ENCODE measurements at places on chromosomes 5 and 9.

- no peak for DNase-seq
Observed at GRCh38 chr9:132283863-132284262, 70.9 kb downstream of the SETX start.

- no peak for DNase-seq
Observed at GRCh38 chr5:160048131-160048530, 39.2 kb downstream of the TTC1 start.

DNA sequence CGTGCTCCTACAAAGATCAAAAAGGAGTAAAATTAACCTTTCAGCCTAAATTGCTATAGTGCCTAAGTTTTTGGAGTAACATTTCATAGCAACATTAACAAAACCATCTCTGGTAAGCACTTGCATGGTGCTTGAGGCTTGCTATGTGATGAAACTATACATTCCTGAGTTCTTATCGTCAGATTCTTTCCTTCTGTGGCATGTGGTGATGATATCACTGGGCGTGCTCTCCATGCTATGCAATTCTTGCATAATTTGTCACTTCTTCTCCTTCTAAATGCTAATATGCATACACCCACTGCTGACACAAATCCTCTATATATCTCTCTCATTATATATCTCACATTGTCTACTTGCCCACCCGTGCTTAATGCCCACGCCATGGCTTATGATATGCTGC, 2019.9 kb downstream of the MAT2B start:
- DNase-seq = no peak

GRCh38 chr9:13939701-13940490, 374.0 kb downstream of the NFIB start:
- DNase-seq = no peak

DNA sequence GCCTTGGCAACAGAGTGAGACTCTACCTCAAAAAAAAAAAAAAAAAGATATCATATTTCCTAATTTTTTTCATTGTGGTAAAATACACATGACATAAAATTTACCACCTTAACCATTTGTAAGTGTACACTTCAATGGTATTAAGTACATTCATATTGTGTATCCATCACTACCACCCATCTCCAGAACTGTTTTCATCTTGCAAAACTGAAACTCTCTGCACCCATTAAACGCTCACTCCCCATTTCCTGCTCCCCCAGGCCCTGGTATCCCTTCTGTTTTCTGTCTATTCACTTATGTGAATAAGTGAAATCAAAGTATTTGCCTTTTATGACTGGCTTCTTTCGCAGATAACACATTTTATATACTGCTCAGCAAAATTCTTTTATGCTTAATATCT, 12.8 kb downstream of the LRRC8A start:
- no peak for DNase-seq

GRCh38 chr5:55592388-55593114, 57.8 kb upstream of the PLPP1 start:
- no peak for DNase-seq

- DNase-seq = peak; percentile 32
Observed at GRCh38 chr9:107465467-107466451, 23.8 kb downstream of the KLF4 start.

DNA sequence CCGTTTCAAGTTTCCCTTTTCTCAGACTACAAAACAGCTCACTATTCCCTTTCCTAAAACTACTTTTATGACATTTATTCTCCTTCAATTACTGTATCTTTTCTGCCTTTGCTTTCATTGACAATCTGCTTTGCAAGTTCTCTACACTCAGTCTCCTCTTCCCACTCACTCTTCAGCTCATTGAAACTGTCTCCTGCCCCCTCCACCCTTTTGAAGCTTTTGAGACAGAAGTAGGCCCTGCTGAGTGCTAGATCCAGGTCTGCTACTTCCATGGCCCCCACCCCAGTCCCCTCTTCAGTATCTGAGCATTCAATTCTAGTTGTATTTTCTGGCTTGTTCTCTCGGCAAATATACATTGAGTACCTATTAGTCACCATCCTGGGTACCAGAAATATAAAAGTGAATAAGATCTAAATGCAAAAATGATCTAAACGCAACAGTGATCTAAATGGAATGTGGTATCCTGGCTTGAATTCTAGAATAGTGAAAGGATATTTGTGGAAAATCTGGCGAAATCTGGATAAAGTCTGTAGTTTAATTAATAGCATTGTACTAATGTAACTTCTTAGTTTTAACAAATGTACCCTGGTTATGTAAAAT, 58.4 kb downstream of the OR2K2 start:
- DNase-seq = no peak

DNA sequence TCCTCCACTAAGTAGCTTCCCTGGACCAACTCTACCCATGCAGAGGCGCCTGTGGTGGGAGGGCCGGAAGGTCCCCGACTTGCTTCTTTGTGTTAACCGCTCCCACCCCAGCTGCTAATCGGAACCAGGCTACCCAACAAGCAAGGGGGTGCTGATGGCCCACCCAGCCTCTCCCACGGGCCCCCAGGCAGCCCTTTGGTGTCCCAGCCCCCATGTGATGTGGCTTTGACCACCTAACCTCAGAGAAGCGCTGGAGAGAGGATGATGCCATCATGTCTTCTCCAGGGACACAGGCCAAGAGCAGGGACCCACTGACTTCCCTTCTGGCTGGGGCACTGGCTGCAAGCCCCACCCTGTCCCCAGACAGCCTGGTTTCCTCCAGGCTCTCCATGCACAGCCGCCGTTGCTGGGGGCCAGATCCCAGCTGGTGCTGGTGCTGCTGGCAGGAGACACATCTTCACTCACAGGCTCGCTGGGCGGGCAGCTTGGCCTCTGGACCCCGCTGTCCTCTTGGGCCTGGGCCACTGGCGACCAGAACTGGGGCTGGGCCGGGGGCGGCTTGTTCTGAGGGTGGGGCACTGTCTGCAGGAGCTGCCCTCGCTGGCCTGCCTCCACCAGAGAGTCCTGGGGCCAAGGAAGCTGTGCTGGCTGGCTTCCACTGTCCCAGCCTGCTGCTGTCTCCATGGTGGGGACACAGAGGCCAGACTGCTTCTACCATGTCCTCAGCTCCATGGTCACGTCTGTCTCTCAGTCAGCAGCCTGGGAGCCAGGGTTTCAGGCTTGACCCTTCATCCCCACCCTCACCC, 27.8 kb downstream of the LAMC3 start:
- no peak for DNase-seq

DNA sequence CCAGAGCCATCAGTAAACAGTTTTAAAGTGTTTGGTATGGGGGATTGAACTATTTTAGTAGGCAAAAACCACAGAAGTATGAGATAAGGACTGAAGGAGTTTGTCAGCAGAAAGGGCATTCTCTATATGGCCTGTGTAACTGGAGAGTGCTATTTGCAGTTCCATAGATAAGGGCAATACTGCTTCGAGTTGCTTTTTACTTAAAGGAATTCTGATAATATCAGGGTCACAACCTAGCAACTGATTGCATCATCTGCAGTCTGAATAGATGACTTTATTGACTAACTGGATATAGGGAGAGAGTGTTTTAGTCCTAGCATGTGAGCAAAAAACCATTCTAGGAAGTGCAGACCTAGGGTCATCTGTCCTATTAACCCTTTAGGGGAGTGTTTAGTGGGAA, 645.2 kb upstream of the PTPRD start:
- no peak for DNase-seq

DNA sequence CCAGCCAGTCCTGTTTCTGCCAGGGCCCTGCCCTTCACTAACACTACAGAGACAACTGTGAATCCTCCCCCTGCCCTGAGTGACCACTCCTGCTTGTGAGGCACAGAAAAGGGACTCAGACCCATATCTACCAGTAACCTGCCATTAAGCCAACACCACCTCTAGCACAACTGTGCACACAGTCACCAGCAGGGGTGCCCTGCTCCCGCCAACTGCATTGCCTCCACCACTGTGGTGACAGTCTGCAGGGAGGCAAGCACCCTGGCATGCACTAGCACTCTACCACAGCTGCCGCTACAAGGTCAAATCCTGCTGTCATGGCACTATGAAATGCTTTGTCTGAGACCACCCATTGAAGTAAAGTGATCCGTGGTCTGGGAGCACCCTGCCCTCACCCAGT, 1028.5 kb upstream of the CDH9 start:
- DNase-seq = no peak

GRCh38 chr9:4507306-4508130, 17.2 kb downstream of the SLC1A1 start:
- no peak for DNase-seq

DNA sequence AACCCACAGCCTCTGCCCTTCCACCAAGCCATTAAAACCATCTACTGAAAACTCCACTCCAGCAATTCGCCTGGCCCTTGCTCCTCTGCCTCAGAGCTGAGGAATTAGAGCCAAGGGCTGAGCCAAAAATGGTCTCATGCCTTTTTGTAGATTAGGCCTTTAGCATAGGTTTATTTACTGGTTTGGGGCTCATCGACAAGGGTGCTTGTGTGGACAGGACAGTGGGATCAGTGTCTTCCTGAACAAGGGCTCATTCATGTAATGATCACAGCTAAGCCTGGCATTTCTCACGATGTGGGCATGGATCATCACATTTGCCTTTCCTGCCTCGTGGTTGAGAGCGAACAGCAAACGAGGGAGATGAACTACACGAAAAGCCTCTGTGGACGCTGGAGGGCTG, 59.2 kb upstream of the PHF24 start:
- no peak for DNase-seq

DNA sequence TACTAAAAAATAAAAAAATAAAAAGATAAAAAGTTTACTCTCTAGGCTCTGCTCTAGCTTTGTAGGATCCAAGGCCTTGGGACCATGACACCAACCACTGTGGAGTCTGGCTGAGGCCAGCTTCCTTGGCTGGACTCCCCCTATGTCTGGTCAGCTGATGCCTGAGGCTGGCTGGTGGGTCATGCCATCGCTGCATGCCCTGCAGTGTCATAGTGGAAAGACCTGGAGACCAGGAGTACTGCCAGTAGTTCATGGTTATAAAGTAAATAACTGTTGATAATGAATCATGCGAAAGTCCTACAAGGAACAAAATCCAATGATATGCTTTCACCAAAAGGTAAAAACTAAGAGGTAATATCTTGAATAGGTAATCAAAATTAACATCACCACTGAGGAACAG, 43.2 kb downstream of the GARNL3 start:
- DNase-seq = no peak

GRCh38 chr9:110835404-110835803, 166.8 kb downstream of the MUSK start:
- no peak for DNase-seq

GRCh38 chr5:132493241-132493640, 2.7 kb upstream of the IRF1 start:
- no peak for DNase-seq

DNA sequence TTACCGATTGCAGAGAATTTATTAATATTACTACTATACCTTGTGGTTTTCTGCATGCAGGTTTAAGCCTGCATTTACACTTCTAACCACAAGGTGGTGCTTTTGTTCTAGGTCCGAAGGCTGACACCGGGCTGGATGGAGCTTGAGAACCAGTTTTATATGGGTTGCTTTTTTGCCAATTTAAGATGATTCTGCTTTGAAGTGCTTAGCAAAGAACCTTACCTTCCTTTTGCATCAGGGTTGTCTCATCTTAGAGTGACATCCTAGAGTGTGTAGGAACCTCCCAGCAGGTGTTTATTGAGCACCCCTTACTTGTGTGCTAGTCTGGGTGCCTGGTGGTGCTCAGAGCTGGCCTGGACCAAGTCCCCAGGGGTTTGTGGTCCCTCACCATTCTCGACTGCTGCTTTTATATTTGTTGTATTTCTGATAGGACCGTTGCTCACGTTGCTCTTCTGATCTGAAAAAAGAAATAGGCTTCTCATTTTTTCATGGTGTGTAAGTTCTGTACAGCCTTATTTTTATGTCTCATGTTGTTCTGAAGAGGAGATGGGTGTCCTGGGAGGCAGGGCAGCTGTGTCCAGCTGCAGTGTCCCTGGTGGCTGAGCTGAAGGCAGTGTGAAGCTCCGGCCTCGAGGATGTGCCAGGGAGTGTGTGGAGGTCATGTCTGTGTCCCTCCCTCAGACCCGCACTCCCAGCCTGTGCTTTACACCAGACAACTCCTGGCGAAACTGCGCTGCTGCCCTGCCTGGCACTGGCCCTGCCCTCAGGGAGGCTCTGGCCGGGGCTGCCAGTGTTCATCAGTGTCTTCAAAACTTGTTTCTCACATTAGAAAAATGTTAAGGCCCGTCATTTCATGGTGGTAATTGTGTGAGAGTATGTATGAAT, 54.3 kb downstream of the EHMT1 start:
- peak; percentile 47 for DNase-seq

DNA sequence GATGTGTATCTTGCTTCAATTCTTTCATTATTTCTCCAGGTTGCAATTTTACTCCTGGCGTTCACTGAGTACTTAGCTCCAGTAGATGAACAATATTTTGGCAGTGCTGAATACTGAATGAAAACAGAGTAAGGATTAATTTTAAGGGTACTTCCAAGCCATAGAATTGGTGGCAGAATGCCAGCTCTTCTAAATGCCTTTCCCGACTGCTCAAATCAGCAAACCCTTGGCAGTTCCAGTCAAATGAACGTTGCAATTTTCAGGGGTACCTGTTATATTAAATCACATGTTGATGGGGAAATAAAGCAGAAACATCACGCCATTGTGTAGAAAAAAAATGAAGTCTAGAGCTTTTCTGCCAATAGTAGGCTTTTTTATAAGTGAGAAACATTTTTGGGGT, 282.4 kb upstream of the RPS23 start:
- no peak for DNase-seq

- no peak for DNase-seq
Observed at GRCh38 chr5:150619359-150620230, 20.9 kb upstream of the SYNPO start.

DNA sequence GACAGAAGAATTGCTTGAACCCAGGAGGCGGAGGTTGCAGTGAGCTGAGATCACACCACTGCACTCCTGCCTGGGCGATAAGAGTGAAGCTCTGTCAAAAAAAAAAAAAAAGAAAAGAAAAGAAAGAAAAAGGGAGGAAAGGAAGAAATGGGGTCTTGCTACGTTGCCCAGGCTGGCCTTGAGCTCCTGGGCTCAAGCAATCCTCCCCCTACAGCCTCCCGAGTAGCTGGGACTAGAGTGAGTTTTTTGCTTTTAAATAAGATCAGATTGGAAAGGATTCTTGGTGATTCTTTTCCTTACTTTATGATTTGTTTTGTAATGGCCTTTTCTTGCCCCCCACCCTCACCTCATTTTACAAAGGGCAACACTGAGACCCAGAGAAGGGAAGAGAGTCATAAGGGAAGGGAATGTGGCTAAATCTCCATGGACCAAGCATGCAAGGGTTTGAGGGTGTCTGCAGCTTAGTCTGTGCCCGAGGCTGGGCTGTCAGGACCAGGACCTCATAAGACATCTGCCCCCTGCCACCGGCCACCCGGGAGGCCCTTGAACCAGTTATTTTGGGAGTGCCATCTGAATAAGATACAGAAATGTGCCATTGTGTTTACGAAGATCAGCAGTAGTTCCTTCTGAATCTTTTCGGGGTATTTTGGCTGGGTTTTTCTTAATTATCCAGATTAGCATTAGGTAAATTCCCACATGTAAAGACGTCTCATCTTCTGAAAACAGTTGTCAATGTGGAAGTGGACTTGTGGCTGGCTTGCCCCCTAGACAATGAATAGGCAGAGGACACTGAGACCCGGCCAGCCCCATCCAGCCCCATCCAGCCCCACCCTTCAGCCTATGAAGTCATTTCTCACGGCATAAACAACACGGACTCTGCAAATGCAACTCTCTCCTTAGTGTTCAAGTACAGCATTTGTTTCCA, 44.5 kb upstream of the GRHPR start:
- no peak for DNase-seq

Measured in stimulated activated CD4-positive, alpha-beta T cell treated with anti-CD3 and anti-CD28 coated beads, Interleukin-1b, Interleukin-23, amount 100 ng/mL, for 48 hours (primary cell).